RKO (cell line): ENCODE measurements at places on chromosomes 3 and 15.

DNA sequence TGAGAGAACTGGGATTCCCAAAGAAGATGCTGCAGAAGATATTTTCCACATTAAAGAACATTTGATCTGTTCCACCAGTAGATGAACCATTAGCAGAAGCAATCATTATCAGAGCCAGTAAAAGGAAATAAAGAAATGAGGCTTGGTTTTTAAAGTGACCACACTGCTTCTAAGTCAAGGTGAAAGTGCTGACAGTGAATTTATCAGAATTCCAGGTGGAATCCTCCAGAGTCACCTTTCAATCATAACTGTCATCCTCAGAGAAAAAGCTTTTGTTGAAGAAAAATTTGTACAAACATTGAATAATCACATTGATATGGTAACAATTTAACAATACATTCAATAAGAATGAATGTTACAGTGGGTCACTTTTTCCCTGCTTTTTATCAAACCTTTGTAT, 99.8 kb downstream of the GREM1 start:
- DNase-seq: no peak

DNA sequence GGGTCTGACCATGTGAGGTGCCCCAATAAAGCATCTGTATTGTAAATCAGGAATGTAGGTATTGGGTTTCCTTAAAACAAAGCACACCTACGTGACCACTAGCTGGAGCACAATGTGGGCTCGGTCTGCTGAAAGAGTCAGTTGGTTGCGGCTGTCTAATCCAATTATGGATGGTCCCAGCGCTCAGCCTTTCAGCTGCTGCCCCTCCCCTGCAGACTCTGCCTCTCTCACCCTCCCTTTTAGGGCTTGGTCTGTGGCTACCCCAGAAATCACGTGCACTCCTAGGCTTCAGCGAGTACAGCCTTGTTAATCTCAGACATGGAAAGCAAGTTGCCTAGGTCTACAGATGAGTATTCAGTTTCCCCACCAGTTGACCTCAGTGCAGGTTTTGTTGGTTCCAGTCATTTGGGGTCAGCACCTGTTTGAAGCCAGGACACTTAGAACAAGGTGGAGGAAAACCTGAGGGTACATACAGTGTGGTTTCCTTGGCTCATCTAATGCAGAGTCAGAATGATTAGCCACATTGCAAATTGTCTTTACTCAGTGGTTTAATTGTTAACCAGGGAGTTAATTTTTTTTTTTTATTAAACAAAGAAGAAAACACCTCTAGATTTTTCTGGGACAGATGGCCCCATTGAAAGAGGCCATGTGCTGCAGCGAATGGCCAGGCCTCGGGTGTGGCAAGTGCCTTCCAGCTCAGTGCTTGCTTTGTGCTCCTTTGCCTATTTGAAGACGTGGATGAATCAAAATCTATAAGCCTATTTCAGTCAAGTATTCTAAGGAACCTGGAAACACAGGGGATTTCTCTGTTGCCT, 137.7 kb downstream of the IGF1R start:
- no peak for DNase-seq

DNA sequence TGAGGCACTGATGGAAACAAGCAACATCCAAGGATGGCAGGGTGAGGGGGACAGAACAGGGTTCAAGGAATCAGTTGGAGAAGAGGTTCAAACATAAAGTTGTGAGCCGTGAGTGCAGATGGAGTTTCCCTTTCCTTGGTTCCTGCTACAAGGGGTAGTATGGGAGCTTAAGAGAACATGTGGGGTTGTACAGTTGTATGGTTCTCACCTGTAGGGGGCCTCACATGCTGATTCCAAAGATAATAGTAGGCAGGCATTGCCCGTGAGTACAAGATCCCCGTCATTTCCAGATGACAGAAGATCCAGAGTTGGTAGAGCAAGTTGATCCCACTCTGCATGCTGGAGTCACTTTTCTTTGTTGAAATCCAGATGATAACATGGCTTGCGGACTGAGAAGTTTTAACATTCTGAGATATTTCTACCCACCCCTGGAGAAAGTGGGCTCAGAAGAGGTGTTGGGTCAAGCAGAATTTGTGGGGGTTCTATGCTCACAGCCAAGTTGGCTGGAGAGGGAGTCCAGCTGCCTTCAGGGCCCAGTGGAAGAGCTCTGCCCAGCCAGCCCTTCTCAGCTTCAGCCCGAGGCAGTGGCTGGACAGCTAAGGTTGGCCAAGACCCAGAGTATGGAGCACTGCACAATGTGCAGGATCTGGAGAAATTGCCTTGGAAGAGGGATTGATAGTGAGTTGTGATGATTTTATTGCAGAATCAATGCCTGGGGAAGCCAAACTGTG, 141.8 kb downstream of the THSD4 start:
- DNase-seq: no peak

- no peak for DNase-seq
Measured at GRCh38 chr15:89395996-89396395, 61.4 kb upstream of the POLG start.

DNA sequence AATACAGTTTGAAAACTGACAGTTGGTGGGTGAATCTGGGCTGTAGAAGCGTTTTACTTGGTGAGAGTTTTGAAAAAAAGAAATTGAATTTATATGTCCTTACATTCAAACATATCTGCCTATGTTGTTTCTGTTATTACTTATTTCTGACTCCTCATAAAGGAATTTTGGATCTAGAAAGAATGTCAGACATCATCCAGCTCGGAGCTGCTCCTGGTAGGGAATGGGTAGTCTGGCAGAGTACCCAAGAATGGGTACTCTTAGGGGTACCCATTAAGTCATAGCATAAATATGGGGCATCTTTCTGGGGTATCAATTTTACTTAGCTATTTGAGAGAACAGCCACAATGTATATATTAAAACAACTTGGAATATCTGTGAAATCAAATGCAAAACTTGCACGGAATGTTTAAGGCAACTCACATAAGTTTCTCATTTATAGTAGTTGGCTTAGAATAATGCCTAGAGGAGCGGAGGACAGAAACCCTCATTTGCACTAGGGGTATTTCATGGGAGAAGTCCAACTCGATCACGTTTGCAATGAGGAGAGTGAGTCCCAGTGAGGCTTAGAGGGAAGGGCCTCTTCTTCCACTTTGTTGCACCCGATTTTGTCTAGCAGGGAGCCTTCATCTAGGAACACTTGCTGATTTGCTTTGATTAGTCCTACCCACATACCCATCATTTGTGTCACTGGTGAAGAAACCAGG, 2.4 kb upstream of the LARP6 start:
- no peak for DNase-seq

DNA sequence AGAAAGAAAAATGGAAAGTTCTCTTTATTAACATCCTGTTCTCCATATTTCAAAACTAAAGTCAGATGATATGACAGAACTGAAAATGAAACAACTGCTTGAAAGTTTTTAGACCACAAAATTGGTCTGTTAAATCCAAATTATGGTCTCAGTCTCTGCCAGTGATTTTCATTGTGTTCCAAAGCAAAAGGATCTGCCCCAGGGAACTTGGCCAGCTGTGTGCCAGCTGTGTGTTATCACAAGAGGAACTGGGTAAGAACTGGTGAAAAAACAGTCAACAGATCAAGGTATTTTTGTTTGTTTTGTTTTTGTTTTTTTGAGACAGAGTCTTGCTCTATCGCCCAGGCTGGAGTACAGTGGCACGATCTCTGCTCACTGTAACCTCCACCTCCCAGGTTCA, 323.3 kb downstream of the CTNNB1 start:
- DNase-seq: no peak

- no peak for DNase-seq
Measured at GRCh38 chr3:29686889-29687592, 406.2 kb downstream of the RBMS3 start.

DNA sequence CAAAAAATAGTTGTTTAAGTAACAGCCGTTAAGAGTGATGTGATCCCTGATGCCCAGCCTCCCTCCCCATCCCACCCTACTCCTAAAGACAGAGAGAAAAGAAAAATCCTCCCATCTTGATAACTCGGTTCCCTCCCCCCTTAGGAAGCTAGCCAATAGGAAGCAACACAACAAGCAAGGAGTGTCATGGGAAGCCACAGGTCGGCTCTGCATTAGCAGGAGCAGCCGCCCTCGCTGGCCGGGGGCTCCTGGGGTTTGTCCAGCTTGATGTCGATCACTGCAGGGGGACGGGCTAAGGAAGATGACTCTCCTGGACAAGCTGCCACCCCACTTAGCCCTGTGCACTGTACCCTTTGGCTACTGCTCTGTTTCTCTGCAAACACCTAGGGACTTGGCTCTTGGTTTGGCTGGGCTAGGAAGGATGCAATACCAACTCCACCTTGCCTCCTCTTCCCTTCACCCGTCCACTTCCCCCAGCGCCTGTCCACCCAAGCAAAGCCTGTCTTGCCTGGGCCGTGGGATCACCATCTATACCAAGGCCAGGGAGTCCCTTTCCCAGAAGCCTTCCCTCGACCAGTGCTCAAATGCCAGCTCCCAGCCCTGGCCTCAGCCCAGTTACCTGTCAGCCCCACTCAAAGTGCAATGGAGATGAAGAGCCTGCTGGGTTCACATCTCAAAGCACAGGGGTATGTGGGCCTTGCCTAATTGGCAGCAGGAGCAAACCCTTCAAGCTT, 23.1 kb downstream of the SRPRB start:
- no peak for DNase-seq

GRCh38 chr3:53478921-53479664, 15.3 kb upstream of the CACNA1D start:
- no peak for DNase-seq
